ENCODE measurements at places on chromosomes 5 and 9.

DNA sequence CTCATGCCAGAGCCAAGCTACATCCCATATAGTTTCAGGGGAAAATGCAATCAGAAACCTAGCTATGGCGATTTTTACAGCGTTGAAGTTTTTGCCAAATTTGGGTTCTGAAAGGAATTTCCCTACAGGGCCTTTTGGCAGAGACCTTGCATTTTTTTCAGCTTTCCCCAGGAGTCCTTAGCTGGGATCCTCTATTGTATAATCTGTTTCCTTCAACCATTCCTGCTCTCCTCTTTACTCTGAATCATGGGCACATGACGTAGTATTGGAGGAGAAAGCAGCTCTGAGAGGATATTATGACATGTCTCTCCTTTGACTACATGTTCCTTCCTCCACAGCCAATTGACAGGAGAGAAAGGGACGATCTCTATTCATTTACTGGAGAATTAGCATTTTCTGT, 118.5 kb upstream of the ERCC6L2 start:
- DNase-seq, result no peak

- DNase-seq, result no peak
These were observed at the start of gene PHF19 for GRCh38 chr9:120876842-120877240. Gene PHF19 (minus strand): TSS chr9:120877188. CDS start chr9:120874741, 2,447 bp downstream.

- no peak for DNase-seq
These were observed 54.3 kb downstream of the ADGRV1 start for GRCh38 chr5:90612919-90613318.

DNA sequence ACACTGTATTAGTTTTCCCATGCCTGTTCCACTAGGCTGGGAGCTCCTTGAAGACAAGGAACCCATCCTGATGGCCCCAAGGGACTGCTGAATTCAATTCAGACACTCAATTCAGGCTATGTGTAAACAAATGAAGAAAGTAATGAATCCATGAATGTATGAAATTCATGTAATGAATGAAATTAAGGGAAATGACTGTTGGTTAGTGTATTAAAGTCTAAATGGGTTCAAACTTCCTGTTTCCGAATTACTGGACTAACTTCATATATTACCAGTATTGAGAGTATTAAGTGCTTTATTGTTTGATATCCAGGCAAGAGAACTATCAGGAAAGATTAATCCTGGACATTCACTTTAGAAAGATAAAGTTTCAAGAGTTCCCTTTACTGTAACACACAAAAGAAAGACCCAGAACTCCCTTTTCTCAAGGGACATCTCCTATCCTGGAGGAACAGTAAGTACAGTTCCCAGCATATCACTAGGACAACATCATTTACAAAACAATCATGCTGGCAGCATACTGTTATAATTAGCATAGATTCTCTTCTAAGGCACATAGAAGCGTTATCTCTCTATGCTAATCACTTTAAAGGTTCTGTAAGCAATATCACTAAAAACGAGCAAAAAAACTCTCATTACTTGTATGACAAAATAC, 28.5 kb upstream of the IFNK start:
- no peak for DNase-seq

DNA sequence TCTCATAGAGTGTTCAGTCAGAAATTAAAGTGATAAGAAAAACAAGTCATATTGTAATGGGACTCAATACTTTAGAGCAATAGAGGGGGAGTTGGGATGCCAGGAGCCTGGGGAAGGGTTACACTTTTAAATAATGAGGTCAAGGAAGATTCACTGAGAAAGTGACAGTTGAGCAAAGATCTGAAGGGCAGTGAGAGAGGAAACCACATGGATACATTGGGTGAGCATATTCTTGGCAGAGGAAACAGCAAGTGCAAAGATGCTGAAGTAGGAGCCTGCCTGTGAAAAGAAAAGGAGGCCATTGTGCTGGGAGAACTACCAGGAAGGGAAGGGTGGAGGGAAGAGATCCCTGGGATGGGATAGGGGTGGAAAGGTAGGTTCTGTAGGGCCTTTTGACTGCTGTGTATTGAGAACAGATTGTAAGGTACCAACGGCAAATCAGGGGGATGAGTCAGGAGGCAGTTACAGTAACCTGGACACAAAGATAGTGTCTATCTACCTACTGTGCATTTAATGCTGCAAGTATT, 79.4 kb downstream of the PAM start:
- no peak for DNase-seq

GRCh38 chr5:53779541-53779981, 219.1 kb downstream of the NDUFS4 start:
- DNase-seq, result no peak

GRCh38 chr5:133344266-133344665, 268.1 kb downstream of the FSTL4 start:
- no peak for DNase-seq

GRCh38 chr5:168177831-168178450, 113.5 kb upstream of the WWC1 start:
- no peak for DNase-seq

DNA sequence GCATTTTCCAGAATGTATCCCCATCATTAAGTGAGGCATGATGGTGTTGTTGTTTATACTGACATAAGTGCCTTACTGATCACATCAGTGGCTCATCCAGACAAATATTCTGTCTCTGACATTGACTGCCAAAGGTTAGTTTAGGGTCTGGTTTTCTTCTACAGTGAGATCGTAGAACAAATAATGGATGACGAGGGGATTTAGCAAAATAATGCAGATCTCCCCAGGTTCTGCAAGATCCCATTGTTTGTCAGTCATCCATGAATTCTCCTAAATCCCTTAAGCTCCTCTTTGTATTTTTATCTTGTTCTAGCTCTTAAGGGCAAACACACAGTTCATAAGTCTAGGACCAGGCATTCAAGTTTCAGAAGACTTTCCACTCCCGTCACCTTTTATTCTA, 93.1 kb upstream of the DHFR start:
- DNase-seq, result no peak

- no peak for DNase-seq
These were observed 85.5 kb downstream of the DTWD2 start for GRCh38 chr5:118902656-118903438.

DNA sequence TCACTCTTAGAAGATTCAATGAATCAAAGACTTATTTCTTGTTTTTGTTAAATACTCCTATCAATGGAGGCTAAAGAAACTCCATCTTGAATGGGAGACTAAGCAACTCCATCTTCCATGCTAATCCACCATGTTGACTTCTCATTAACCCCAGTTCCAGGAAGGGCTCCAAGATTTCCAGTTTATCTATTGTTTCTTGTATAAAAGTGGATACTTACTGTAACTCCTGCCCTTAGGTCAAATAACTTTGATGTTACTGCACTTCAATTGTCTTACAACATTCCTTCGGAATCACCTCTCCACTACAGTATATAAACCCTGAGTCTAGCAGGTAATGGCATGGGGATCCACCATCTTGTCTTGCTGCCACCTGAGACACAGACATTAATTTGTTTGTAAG, 63.0 kb downstream of the PUM3 start:
- DNase-seq, result no peak

GRCh38 chr5:31078956-31079355, 114.5 kb upstream of the CDH6 start:
- DNase-seq, result no peak

- DNase-seq, result no peak
These were observed 26.4 kb upstream of the TMOD1 start for GRCh38 chr9:97475059-97475458.

GRCh38 chr5:62762503-62762902, 183.9 kb downstream of the LRRC70 start:
- no peak for DNase-seq

Measured in stimulated activated CD4-positive, alpha-beta T cell treated with anti-CD3 and anti-CD28 coated beads, Interleukin-15, amount 100 ng/mL, for 1 hour (primary cell).